Stomach (tissue), 19 donors: ENCODE measurements at places on chromosomes 16 and 17. TPM values are rescaled to one million over a fixed set of nuclear protein-coding genes. Genes with fewer than 3 reads are reported as not detected.
A peak's percentile ranks its signal among the peaks of the same experiment; 100 is the strongest.

The LRRC46 gene
- not detected for total RNA-seq

GRCh38 chr16:86836503-86837129 lies 258.3 kb downstream of the FOXL1 start:
- no peak for DNase-seq
- no peaks in the 10 kb centered on the region for H3K4me1 ChIP-seq
- H3K36me3 ChIP-seq, result no peaks in the 10 kb centered on the region
- no peaks in the 10 kb centered on the region for H3K27me3 ChIP-seq
- H3K27ac ChIP-seq, result no peak overlapping the region

GRCh38 chr17:19744922-19745757 lies 3.0 kb downstream of the ALDH3A1 start:
- no peaks in the 10 kb centered on the region for H3K36me3 ChIP-seq
- peaks cover 27% of the 10 kb centered on the region for H3K4me1 ChIP-seq
- H3K4me3 ChIP-seq, result peak overlapping the region; percentile 48
- DNase-seq, result peak; percentile 97
- H3K27me3 ChIP-seq, result no peaks in the 10 kb centered on the region

DNA sequence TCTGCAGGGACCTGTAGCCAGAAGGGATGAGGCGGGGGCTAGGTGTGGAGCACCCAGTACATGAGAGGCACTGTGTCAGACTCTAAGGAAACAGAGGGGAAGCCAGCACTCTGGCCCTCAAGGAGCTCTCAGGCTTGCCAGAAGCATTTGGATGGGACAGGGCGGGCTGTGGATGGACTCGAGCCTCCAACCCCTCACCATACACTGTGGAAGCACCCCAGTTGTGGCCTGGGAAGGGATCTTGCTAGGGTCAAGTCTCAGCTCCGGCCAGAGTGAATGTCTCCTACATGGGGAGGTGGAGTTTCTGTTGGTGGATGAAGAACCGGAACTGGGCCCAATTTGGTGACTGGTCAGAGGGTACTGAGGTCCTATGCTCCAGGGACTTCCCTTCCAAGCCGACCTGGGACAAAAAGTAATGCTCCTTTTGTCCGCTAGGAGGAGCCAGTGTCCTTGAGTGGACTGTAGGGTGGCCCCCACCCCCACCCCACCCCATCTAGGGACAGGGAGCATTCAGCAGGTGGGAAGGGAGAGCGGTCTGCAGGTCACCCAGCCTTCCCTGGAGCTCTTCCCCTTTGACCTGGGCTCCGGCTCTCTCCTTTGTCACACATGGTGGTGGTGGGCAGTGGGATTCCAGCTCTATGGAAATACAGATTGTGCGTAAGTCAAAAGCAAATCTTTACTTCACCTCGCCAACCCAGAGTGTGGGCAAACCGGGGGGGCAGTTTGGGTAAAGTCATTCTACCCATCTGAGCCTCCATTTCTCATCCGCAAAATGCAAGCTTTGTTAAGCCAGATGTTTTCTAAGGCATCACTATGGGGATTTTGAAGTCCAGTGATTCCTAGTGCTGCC lies 20.4 kb upstream of the PHB1 start:
- H3K4me1 ChIP-seq, result peaks cover 6% of the 10 kb centered on the region
- DNase-seq, result peak; percentile 69
- H3K4me3 ChIP-seq, result no peak overlapping the region
- H3K36me3 ChIP-seq, result no peaks in the 10 kb centered on the region

DNA sequence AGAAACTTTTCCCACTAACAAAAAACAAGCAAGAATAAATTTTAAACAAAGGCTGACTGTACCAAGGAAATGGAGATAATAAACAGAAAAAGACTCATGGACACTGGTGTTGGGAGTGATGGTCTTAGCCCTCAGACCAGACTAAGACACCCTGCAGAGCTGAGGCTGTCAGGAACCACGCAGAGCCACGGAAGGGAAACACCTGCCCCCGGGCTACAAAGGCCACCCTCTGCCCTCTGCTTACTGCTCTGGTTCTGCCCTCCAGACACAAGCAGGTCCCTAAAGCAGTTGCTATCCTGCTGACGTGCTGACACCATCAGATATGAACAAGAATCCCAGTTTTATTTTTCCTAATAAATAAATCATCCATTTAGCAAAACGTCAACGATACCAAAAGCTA lies 80.0 kb downstream of the ANKRD11 start:
- no peaks in the 10 kb centered on the region for H3K27me3 ChIP-seq
- no peaks in the 10 kb centered on the region for H3K36me3 ChIP-seq
- H3K4me3 ChIP-seq, result no peak overlapping the region
- peaks cover 95% of the 10 kb centered on the region for H3K4me1 ChIP-seq
- H3K27ac ChIP-seq, result peak overlapping the region; percentile 75
- no peak for DNase-seq

- no peaks in the 10 kb centered on the region for H3K4me1 ChIP-seq
- H3K4me3 ChIP-seq, result no peak overlapping the region
- no peaks in the 10 kb centered on the region for H3K36me3 ChIP-seq
- DNase-seq, result no peak
- H3K27me3 ChIP-seq, result no peaks in the 10 kb centered on the region
Observed at GRCh38 chr16:12150600-12150999, 174.1 kb downstream of the SNX29 start.

DNA sequence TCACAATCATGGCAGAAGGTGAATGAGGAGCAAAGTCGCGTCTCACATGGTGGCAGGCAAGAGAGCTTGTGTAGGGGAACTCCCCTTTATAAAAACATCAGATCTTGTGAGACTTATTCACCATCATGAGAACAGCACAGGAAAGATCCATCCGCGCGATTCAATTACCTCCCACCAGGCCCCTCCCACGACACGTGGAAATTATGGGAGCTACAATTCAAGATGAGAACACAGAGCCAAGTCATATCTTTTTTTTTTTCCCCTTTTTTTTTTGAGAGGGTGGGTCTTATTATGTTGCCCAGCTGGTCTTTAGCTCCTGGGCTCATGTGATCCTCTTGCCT lies 60.0 kb downstream of the RPTOR start:
- H3K27me3 ChIP-seq, result no peaks in the 10 kb centered on the region
- no peak overlapping the region for H3K4me3 ChIP-seq
- no peak overlapping the region for H3K27ac ChIP-seq
- no peak for DNase-seq
- H3K36me3 ChIP-seq, result no peaks in the 10 kb centered on the region
- H3K4me1 ChIP-seq, result peaks cover 12% of the 10 kb centered on the region

GRCh38 chr17:2188971-2189630 lies 114.5 kb downstream of the SMG6 start:
- no peak overlapping the region for H3K27ac ChIP-seq
- H3K4me3 ChIP-seq, result no peak overlapping the region
- H3K4me1 ChIP-seq, result peaks cover 33% of the 10 kb centered on the region
- H3K36me3 ChIP-seq, result peaks cover 53% of the 10 kb centered on the region
